Left forelimb (tissue), 1 donor: ENCODE measurements at places on chromosomes 3 and 15.

- DNase-seq, result no peak
Measured at GRCh38 chr3:77412021-77412438, 372.1 kb downstream of the ROBO2 start.

- DNase-seq, result peak; percentile 55
Measured at GRCh38 chr3:127182848-127183714, 9.8 kb upstream of the PRR23E start.

- DNase-seq, result no peak
Measured at GRCh38 chr3:12024959-12025570, 20.9 kb downstream of the SYN2 start.

DNA sequence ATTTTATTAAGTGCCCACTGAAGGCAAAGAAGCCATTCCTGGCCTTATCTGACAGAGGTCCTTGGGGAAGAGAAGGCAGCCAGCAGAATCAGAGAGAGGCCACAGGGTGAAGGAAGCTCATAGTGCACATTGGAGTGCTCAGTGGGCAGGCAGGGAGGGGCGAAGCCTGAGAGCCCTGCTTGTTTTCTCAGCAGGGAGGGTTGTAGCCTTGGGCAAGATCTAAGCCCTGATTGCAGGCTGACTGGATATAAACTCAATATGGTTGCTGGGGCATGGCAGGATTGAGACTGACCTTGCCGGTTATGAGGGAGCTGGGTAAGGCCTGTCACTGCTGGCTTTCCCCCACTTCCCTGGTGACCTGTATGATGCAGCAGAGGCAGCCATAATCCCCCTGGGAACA is 7.5 kb upstream of the IGSF11 start:
- no peak for DNase-seq

- DNase-seq, result no peak
Measured at GRCh38 chr3:43638594-43639447, 17.0 kb upstream of the ANO10 start.

GRCh38 chr3:129827765-129828164 is 65.7 kb downstream of the TMCC1 start:
- DNase-seq, result no peak

DNA sequence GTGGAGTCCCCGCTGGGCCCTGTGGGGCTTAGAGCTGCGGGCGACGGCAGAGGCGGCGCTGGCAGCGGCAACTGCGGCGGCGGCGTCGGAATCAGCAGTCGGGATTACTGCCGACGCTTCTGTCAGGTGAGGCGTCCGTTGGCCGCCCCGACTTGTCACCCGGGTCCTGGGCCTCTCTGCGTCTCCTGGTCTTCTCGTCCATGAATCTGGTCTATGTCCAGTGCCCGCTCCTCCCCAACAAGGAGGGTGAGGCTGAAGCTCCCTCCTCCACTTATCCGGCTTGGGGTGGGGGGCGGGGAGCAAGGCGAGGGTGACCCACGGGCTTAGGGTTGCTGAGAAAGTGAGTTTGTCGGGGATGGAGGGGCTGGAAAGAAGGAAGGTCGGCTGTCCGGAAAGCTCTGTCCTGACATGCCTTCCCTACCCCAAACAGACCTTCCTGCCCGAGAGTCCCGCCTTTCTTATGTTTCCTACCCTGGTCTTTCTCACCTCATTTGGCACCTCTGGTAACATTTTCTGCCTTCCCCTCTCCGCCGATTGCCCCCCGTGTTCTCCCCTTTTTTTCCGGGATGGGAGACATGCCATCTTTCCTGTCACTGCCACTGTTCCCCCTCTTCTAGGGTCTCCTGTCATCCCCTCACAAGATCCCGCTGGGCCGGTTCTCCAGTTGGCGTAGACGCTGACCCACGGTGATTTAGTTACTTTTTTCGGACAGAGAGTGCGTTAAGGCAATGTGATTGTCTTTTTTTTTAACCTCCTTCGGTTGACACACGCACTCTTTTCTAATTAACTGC is 520 bp downstream of the ZNF654 start:
- peak; percentile 63 for DNase-seq

DNA sequence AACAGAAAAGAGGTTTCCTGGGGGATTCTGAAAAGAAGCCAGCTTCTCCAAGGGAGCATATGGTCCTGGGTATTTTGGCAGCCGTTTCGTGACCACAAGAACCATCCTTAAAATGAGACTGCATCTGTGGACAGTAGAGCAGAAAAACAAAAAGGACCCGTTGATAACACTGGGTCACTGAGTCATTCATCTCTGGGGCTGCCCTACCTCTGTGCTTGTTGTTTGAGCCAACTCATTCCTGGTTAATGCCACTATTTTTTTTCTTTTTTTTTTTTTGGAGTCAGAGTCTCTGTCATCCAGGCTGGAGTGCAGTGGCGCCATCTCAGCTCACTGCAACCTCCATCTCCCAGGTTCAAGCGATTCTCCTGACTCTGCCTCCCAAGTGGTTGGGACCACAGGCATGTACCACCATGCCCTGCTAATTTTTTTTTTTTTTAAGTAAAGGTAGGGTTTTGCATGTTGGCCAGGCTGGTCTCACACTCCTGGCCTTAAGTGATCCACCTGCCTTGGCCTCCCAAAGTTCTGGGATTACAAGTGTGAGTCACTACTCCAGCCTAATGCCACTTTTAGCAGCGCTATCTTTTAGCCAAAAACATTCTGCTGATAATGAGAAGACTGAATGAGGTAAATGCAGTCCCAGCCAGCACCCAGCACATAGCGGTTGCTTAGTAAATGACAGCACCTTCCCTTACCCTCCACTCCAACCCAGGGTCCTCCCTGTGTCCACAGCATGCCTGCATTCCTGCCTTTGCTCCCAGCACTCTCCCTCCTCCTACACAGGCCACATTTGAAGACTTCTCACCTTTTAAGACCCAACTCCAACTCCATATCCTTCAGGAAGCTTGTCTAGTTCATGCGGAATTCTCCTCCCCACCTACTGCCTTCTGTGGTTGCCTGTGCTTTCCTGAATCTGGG is 9.1 kb upstream of the ISL2 start:
- DNase-seq, result no peak

DNA sequence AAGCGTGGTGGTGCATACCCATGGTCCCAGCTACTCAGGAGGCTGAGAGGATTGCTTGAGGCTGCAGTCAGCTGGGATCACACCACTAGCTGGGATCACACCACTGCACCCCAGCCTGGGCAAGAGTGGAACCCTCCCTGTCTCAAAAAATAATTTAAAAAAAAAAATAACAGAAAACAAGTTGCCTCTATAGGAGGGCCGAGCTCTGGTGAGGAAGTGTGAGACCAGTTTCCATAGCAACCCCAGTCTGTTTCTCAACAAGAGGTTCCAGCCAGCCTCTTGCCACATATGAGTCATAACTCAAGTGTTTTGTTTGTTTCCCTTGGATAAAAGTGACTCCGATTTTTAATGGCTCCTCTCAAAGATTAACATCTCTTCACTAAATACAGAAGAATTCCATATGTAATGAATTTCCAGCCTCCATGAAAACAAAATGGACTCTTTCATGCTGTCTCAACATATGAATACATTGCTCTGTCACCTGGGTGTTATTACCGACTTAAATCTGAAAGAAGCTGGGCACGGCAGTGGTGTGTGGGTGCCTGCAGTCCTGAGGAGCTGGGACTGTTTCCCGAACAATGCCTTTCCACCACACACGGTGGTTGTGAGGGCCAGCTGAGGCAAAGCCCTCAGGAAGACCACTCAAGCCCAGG is 19.7 kb downstream of the TMEM43 start:
- DNase-seq, result no peak

- DNase-seq, result no peak
Measured at GRCh38 chr3:31086148-31086547, 191.7 kb upstream of the GADL1 start.

- no peak for DNase-seq
Measured at GRCh38 chr15:100650685-100651084, 48.3 kb downstream of the ASB7 start.

GRCh38 chr3:23865595-23866396 is 51.0 kb downstream of the NKIRAS1 start:
- DNase-seq, result no peak

DNA sequence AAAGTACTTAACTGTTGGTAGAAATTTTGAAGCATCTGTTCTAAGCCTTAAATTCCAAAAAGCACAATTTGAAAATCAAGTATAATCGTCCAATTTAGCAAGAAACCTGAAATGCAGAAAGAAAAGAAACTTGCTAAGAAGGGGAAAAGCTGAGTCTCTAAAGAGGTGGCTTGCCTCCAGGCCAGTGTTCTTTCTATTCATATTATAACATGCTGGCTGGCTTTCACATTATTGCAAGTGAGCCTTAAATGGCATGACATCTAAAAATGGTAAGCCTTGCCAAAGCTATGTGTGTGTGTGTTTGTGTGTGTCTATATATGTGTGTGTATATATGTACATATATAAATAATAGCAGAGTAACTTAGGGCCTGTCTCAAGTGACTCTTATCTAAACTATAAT is 89.5 kb downstream of the FGF12 start:
- DNase-seq, result no peak

- no peak for DNase-seq
Measured at GRCh38 chr15:87209891-87210689, 1046.4 kb downstream of the NTRK3 start.

DNA sequence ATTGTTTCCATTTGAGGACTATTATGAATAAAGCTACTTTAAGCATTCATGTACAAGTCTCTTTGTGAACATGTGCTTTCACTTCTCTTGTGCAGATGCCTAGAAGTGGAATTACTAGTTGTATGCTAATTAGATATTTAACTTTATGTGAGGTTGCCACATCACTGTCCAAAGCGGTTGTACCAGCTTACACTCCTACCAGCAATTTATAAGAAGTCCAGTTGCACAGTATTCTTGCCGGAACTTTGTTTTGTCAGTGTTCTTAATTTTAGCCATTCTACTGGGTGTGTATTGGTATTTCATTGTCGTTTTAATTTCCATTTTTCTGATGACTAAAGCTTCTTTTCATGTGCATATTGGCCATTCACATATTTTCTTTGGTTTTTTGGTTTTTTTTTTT is 29.1 kb downstream of the SEMA3G start:
- DNase-seq, result no peak

GRCh38 chr3:40911264-40911663 is 288.0 kb upstream of the CTNNB1 start:
- no peak for DNase-seq

DNA sequence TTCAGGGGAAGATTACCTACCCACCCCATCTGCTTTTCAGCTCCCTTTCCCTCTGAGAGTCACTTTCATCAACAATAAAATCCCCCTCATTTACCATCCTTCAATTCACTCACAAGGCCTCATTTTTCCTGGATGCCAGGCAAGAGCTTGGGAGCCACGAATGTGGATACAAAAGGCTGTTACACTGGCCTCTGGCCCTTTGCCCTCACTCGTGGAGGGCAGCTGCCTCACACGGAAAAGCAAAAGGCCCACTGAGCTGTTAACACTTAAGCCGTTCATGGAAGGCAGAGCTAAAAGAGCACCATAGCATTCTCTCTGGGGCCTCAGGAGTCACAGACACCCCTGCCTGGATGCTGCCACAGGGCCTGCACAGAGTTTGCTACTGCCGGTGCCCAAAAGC is 102.4 kb upstream of the TUSC7 start:
- DNase-seq, result no peak

DNA sequence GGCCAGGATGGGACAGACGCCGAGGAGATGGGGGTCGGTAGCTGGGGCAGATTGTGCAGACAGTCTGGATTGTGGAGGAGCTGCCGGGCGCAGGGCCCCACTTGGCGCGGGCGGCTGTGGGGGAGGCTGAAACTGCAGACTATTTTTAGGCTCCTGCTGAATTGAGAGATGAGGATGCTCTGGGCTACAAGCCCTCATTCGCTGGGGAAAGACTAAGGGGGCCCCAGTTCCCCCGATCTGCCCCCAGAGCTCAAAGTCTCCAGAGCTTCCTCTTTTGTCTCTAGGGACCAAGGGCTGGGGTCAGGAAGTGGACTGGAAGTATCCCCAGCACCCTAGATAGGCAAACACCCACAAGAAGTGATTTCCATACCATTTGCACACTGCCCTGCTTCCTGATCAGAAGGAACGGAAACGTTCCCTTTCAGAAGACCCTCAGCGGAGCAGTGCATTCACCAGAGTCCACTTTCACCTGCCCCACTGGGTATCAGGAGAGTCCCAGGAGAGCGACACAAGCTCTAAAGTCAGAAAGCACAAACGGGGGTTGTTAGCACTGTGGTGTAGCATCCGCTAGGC is 29.7 kb downstream of the SEMA7A start:
- DNase-seq, result no peak

- no peak for DNase-seq
Measured at GRCh38 chr3:64187065-64187959, 38.0 kb downstream of the PRICKLE2 start.

- DNase-seq, result no peak
Measured at GRCh38 chr3:39419742-39420315, 13.3 kb downstream of the RPSA start.

GRCh38 chr15:46441294-46442062 is 806.6 kb downstream of the SQOR start:
- no peak for DNase-seq

GRCh38 chr3:127161236-127161635 is 31.7 kb upstream of the PRR23E start:
- DNase-seq, result no peak

DNA sequence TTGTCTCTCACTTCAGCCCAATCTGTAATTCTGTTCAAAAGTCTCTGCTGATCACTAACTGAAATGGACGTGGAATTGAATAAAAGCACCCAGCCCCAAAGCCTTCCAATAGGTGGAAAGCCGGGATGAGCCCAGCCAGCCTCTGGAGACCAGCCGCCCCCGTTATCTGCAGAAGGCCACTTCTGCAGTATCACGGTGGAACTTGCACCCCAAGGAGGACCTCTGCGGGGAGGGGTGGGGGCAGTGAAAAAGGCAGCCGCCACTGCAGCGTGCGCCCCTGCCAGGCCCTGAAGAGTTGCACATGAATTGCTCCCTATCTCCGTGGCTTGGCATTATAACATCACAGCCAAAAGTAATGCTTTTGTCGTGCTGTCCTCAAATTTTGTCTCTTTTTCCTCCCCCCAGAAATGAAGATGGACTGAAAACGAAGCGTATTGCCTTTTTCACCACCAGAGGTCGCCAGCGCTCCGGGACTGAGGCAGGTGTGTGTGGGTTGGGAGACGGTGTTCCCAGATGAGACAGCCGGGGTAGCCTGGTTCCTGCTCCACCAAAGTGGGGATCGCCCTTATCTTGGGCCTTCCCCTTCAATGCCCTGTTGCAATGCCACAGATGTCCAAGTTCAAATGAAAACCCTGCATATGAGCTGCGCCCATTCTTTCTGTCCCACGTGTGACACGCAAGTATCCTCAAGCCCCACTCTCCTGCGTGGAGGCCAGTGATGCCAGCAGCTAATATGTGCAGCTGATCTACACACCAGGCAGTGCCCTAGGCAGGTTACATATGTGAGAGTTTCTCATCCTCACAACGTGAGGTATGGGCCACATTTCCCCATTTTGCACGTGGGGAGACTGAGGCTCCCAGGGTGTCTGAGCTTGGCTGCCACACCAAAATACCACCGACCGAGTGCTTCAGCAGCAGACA is 96.0 kb downstream of the LRRK1 start:
- peak; percentile 85 for DNase-seq

DNA sequence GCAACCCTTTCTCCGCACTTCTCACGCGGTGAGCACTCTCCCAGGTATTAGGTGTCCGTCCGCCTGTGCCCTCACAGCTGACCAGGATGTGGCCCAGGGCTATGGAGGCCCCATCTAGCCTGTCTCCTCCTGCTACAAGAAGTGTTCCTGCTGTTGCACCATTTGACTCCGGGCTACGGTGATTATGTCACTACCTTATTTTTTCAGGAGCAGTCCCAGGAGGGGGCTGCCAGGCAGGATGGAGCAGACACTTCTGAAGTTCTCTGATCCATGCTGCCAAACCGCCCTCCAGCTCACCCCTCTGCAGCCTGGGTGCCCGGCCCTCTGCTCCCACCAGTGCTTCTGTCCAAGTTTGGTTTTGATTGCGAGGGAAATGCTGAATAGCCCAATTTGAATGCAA is 36.9 kb downstream of the ZXDC start:
- DNase-seq, result peak; percentile 30

GRCh38 chr15:51367322-51367976 is 26.0 kb downstream of the GLDN start:
- DNase-seq, result no peak
